ENCODE measurements at places on chromosomes 4 and X.
A peak's percentile ranks its signal among the peaks of the same experiment; 100 is the strongest.

- no peak for DNase-seq
- no peak overlapping the region for H3K4me3 ChIP-seq
- H3K27me3 ChIP-seq, result no peaks in the 10 kb centered on the region
- H3K36me3 ChIP-seq, result peaks cover 29% of the 10 kb centered on the region
- no peaks in the 10 kb centered on the region for H3K4me1 ChIP-seq
Measured at GRCh38 chr4:118743867-118744266, 58.7 kb downstream of the METTL14 start.

DNA sequence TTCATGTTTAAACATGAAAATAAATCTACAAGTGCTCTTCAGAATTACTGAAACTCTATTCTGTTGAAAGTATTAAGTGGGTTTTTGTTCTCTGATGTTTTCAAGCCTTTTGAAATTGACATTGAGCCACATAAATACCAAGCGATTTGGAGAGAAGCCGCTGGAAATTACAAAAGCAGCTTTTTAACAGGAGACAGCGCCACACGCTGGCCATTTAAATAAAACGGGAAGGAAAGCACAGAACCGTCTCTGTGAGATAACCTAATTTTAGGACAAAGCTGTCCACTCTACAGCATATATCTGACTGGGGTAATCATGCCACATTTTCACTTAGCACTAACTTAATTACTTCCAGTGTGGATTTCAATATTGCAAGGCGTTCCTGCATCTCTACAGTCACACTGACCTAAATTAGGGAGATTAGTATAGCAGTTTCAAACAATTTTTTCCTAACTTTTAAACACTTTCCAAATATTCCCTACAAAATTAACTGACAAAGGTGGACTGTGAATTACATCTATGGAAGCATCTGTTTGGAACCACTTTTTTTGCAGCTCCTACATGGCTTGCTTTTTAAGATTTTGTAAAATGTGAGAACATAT lies 6.8 kb upstream of the ANOS1 start:
- H3K27ac ChIP-seq, result no peak overlapping the region
- peak; percentile 8 for DNase-seq
- no peaks in the 10 kb centered on the region for H3K27me3 ChIP-seq
- H3K36me3 ChIP-seq, result no peaks in the 10 kb centered on the region
- no peak overlapping the region for H3K4me3 ChIP-seq

DNA sequence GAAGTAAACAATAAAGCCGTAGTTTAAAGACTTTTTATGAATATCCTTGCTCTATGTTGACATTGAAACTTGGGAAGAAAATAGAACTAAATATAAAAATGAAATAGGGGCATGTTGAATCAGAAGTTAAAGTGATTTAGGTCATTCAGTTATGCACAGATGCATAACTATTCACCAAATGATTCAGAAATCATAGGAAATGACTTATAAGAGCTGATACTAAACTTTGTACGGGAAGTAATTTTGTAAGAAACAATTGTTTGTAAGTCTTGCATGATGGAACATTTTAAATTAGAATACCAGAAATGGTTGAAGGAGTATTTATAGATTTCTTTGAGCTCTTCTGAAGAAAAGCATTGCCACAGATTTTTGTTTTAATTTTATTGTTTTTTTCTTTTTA lies 246.5 kb downstream of the CPE start:
- H3K4me3 ChIP-seq, result no peak overlapping the region
- H3K4me1 ChIP-seq, result no peaks in the 10 kb centered on the region
- no peaks in the 10 kb centered on the region for H3K27me3 ChIP-seq

- no peaks in the 10 kb centered on the region for H3K36me3 ChIP-seq
- no peak for DNase-seq
- no peaks in the 10 kb centered on the region for H3K4me1 ChIP-seq
- H3K27me3 ChIP-seq, result no peaks in the 10 kb centered on the region
- no peak overlapping the region for H3K27ac ChIP-seq
Measured at GRCh38 chr4:135268369-135268768, 1066.8 kb upstream of the PABPC4L start.

- DNase-seq, result no peak
- H3K4me1 ChIP-seq, result no peaks in the 10 kb centered on the region
- no peaks in the 10 kb centered on the region for H3K36me3 ChIP-seq
- H3K27ac ChIP-seq, result no peak overlapping the region
- no peak overlapping the region for H3K4me3 ChIP-seq
Measured at GRCh38 chrX:4675686-4676300, 962.3 kb upstream of the PRKX start.

- no peak overlapping the region for H3K27ac ChIP-seq
- no peaks in the 10 kb centered on the region for H3K27me3 ChIP-seq
- no peak for DNase-seq
- H3K4me1 ChIP-seq, result no peaks in the 10 kb centered on the region
- H3K4me3 ChIP-seq, result no peak overlapping the region
- no peaks in the 10 kb centered on the region for H3K36me3 ChIP-seq
Measured at GRCh38 chrX:104427693-104428092, 138.3 kb upstream of the IL1RAPL2 start.

- H3K4me3 ChIP-seq, result no peak overlapping the region
- H3K4me1 ChIP-seq, result no peaks in the 10 kb centered on the region
- H3K27ac ChIP-seq, result no peak overlapping the region
- no peaks in the 10 kb centered on the region for H3K36me3 ChIP-seq
- H3K27me3 ChIP-seq, result no peaks in the 10 kb centered on the region
Measured at GRCh38 chr4:26127851-26128337, 192.9 kb upstream of the RBPJ start.

- H3K27me3 ChIP-seq, result no peaks in the 10 kb centered on the region
- no peak for DNase-seq
- H3K36me3 ChIP-seq, result no peaks in the 10 kb centered on the region
- no peaks in the 10 kb centered on the region for H3K4me1 ChIP-seq
Measured at GRCh38 chrX:16986169-16986568, 39.7 kb downstream of the REPS2 start.

DNA sequence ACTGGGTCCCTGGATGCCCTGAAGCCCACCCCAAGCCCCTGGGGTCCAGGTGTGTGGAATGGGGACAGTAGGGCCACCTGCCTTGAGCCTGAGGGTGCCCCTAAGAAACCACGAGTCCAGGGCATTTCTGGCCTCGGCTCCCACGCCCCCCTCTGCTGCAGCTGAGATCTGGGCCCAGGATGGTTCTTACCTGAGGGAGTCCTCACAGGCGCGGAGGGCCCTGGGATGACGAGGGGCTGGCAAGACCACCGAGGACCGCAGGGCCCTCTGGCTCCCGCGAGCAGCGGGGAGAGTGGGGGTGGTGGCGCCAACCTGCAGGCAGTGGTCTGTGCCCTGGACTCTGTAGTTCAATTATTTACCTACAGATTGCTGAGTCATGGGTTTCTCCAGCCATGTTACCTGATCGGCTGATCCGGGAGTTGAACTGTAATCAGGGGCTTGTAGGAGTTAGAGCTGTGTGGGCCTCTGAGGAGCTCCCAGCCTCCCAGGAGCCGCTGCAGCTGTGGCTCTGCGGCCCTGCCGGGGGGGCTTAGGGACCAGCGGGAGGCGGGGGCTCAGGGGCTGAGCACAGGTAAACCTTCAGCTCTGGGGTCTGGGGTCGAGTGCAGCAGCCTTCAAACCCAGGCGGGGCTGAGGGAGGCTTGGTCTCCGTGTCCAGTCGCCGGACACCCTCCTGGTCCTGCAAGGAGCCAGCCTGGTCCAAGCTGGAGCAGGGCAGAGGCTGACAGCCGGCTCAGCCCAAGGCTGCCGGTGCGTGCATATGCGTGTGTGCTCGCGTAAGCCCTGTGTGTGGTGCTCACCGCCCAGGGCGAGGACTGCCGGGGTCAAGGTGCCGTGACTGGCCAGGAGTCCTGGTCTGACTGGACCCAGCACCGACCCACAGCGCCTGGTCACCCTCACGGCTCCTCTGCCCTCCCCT lies at the start of gene SLC26A1:
SLC26A1 (minus strand) TSS at position 294 of the 919 bp plus-strand sequence. CDS start 1,701 bp downstream, outside the sequence.
- H3K4me3 ChIP-seq, result peak within 1 kb of the TSS; percentile 24
- peak within 1 kb of the TSS; percentile 82 for H3K27ac ChIP-seq
- H3K4me1 ChIP-seq, result peaks cover 95% of the 10 kb centered on the region

GRCh38 chrX:71216485-71216884 lies 6.5 kb upstream of the GJB1 start:
- H3K36me3 ChIP-seq, result no peaks in the 10 kb centered on the region
- no peak overlapping the region for H3K4me3 ChIP-seq
- H3K27me3 ChIP-seq, result peaks cover 32% of the 10 kb centered on the region
- no peak for DNase-seq

DNA sequence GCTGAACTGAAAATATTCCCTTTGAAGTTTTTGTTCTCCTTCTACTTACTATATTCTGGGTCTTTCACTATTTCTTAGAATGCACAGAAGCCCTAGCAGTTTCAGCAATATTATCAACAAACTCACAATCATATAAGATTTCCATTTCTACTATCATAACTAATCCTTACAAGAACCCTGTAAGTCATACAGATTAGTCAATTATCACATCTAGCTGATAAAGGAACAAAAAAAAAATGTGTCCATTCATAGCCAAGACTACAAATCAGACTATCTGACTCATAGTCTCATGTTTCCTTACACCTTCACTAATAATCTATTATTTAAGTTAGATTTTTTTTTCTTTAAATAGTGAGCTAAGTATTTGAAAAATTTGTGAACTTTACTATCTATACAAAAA lies 72.5 kb downstream of the LRBA start:
- no peaks in the 10 kb centered on the region for H3K27me3 ChIP-seq
- H3K4me1 ChIP-seq, result peaks cover 3% of the 10 kb centered on the region
- H3K36me3 ChIP-seq, result no peaks in the 10 kb centered on the region
- H3K4me3 ChIP-seq, result no peak overlapping the region
- no peak overlapping the region for H3K27ac ChIP-seq

DNA sequence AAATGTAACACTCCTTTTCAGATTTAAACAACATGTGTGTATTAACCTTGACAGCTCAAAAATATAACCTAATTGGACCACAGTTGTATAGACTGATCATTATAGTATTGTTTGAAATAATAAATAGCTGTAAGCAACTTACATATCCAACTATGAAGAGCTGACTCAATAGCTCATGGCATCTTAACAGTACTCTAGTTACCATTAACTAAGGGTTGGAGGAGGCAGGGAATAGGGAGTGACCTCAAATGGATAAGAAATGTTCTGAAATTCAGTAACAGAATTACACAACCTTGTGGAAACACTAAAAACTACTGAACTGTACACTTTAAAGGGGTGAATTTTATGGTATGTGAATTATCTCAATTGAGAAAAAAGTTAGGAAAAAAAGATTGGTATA lies 136.5 kb upstream of the CPEB2 start:
- H3K4me1 ChIP-seq, result peaks cover 17% of the 10 kb centered on the region
- H3K36me3 ChIP-seq, result no peaks in the 10 kb centered on the region
- H3K4me3 ChIP-seq, result no peak overlapping the region
- DNase-seq, result no peak

DNA sequence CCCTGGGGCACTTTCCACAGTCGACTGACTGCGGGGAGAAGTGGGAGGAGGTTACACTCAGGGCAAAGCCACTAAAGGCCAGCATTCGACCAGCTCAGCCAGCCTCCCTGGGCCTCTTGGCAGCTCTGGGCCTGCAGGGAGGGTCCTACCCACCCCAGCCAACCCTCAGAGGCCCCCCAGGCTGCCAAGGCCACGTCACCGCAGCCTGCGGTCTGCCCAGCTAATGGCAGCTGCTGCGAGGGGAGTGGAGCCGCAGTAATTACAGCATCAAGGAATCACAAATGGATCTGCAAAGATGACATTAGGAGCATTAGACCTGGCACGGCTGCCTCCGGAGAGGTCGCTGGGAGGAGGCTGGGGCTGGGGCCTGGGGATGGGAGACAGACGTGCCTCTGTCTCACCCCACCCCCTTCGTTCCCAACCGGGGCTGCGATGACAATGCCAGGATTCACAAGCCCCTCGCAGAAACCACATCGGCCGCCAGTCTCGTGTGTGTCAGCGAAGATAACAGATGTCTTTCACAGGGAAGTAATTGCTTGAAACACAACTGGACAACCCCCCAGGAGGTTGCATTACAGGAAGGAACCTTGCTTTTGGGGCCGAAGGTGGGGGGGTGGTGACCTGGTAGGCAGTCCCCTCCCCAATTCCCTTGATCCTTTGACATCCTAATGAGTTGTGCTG lies 367.6 kb downstream of the BCOR start:
- H3K4me1 ChIP-seq, result peaks cover 8% of the 10 kb centered on the region
- H3K4me3 ChIP-seq, result peak overlapping the region; percentile 16
- H3K36me3 ChIP-seq, result no peaks in the 10 kb centered on the region
- H3K27me3 ChIP-seq, result no peaks in the 10 kb centered on the region

DNA sequence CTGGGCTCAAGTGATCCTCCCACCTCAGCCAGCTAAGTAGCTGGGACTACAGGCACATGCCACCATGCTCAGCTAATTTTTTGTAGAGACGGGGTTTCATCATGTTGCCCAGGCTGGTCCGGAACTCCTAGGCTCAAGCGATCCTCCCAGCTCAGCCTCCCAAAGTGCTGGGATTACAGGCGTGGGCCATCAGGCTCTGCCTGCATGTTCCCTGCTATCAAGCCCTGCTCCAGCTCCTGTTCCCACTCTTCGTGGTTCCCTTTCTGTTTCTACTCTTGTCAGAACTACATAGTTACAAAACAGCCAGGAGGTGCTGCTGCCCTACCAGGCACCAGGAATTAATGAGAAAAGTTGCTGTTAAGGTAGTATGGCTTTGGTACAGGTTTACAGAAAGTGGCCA lies 8.7 kb downstream of the TIMP1 start:
- H3K27me3 ChIP-seq, result no peaks in the 10 kb centered on the region
- no peaks in the 10 kb centered on the region for H3K4me1 ChIP-seq
- peaks cover 11% of the 10 kb centered on the region for H3K36me3 ChIP-seq
- H3K27ac ChIP-seq, result no peak overlapping the region

DNA sequence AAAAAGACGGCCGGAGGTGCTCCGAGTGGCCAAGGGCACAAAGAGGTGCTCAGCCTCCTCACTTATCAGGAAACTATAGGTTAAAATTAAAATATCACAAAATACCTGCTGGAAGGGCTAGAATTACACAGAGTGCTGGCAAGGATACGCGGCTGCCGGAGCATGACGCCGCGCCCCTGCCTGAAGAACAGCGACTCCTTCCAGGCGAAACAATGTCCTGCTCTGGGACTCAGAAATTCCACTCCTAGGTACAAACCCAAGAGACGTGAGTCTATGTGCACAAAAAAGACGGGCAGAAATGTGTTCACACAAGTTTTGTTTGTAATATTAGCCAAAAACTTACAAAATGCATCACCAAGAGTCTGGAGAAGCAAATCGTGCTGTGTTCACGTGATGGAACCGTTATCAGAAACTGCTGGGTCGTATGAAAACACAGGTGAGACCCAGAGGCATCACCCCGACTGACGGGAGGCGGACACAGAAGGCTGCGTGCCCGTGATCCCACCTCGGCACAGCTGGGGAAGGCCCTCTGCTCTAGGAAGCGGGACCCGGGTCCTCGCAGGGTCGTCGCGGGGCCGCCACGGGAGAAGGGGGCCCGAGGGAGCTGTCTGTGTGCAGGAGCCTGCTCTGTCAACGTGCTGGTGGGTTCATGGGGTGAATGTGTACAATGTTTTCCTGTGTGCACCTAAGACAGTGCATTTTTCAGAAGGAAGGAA lies 27.6 kb downstream of the CTBP1 start:
- H3K27me3 ChIP-seq, result no peaks in the 10 kb centered on the region
- no peak for DNase-seq
- no peak overlapping the region for H3K27ac ChIP-seq
- H3K4me3 ChIP-seq, result no peak overlapping the region
- H3K36me3 ChIP-seq, result peaks cover 78% of the 10 kb centered on the region

GRCh38 chr4:20391198-20391597 lies 139.5 kb downstream of the SLIT2 start:
- no peak for DNase-seq
- no peaks in the 10 kb centered on the region for H3K36me3 ChIP-seq
- H3K4me1 ChIP-seq, result no peaks in the 10 kb centered on the region
- no peak overlapping the region for H3K27ac ChIP-seq

Measured in K562 (cell line).